Right renal cortex interstitium (tissue), 3 donors: ENCODE measurements at places on chromosomes 3 and 15. TPM values are rescaled to one million over a fixed set of nuclear protein-coding genes. Genes with fewer than 3 reads are reported as not detected.

Gene MST1R
- polyA plus RNA-seq, result 1.6 TPM

DNA sequence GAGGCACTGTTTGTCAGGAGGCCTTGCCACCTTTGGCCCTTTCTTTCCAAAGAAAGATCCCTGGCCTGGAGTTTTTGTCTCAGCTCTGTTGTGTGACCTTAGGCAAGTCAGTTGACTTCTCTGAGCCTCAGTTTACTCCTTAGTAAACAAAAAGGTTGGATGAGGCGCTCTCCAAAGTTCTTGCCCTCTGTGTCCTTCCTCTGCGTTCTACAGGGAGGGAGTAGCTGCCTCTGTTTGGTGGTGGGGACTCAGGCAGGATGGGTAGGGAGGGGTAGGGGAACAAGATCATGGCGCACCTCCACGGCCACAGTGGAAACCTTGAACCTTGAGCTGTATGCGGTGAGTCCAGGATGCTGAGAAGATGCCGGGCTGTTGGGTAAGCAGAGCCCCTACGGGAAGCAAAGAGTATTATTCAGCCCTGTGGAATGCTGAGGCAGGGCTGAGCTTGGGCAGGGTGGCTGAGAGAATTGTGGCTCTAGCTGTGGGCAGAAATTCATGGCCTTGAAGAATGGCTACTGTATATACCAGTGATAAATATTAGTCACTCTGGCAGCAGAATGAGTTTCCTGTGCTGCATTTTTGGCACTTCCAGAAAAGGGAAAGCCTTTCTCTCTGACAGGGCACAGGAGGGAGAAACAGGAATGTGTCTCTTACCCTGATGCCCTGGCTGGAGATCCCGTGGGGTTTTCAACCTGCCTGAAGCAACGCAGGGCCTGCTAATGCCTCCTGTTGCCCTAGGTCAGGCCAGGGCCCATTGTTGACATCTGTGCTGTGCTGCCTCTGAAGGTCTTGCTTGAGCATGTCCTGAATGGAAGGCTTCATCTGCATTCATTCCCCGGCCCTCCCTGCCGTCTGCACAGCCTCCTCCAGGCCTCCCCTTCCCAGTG lies 39.9 kb downstream of the SMAD3 start:
- no peak for DNase-seq

DNA sequence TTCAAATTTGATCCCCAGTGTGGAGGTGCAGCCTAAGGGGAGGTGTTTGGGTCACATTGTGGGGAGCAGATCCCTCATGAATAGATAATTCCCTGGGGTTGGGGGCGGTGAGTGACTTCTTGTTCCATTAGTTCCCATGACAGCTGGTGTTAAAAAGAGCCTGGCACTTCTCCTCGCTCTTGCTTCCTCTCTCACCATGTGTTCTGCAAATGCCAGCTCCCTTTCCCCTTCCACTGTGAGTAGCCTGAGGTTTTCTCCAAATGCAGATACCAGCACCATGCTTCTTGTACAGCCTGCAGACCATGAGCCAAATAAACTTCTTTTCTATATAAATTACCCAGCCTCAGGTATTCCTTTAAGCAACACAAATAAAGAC lies 23.1 kb downstream of the RIOX2 start:
- DNase-seq, result no peak

DNA sequence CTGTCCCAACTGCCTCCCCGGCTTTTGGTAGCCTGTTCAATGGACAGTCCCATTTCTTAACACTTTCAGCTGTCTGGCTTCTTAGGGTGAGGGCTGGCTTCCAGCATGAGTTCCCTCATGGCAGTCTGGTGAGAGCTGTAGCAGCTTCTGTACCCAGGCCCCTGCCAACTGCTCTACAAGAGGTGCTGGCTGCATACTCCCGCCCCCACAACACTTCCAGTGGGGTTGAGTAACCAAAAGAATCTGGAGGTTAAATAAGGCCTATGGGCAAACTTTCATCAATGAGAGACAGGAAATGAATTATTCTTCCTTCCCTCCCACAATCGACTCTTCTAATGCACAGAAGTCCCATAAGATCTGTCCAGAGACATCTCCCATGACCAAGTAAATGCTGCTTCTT lies 145.0 kb downstream of the NEK10 start:
- no peak for DNase-seq

DNA sequence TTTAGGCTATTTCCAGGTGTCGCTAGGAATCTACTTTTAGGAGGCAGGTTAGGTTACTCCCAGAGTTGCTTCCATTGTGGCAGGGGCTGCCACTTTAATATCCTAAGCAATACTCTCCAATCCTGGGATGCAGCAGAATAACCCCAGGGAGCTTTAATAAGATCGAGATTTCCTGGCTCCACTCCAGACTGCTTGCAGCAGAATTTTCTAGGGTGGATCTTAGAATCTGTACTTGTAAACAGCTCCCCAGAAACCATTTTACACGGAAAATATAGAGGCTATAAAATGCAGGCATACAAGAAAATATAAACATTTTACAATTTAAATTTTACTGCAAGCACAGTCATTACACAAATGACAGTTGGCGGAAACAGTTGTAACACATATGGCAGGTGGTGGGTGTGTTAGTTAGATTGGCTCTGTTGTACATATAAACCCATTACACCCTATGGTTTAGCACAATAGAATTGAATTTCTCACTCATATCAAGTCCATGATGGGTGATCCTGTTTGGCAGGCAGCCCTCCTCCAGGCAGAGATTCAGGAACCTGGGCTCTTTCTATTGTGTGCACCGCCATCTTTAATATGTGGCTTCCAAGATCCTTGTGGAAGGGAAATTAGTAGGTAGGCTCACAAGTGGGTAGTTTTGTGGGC lies 35.0 kb upstream of the TNFAIP8L3 start:
- no peak for DNase-seq

- DNase-seq, result no peak
Measured at GRCh38 chr15:38148471-38148870, 104.2 kb upstream of the SPRED1 start.
